ENCODE measurements at places on chromosomes 2 and 18.

DNA sequence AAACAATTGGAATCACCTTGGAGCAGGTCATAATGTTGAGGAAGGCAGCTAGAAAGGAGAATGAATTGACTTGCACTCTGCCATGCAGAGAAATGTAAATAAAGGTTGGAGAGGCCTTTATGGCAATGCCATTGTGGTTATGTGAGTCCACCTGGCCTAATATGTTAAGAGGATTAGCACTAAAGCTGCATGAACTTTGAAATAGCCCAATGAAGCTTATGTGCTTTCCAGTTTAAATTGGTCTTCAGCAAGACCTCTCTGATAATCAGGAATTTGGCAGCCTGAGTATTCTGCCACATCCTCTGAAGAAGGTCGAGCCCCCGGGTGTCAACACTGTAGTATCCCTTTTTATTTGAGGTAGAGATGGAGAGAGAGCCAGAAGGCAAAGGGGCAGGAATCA is 464.9 kb downstream of the CDH2 start:
- DNase-seq = peak; percentile 51

DNA sequence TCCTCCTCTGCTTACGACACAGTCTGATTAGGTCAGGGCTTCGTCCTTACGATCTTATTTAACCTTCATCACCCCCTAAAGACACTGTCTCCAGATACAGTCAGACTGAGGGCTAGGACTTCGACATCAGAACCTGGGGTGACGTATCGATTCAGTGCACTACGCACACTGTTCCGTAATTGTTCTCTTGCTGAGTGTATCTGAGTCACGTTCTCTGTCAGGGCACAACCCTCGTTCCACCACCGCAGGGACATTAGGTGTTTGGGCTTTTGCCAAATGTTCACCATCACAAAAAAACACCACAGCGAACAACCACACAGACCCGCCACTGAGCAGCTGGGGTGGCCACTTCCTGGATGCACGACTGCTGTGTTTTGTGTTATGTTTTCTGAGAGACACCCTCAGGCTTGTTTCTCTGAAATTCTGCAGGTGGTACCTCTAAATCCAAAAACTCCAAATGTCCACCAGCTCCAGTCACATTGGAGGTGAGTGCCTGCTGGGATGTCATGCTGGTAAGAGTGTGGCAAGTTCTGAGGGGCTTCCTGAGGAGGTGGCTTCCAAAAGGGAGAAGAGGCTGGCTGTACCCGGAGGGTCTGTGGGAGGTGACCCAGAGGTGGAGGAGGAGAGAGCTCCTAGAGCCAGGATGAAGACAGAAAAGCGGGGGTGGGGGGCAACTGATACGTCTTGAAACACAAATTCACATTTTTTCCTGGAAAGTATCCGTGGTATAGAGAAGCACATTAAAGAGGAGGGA is 66.6 kb downstream of the ADNP2 start:
- DNase-seq = no peak

- DNase-seq = no peak
These were observed 180.3 kb downstream of the GCA start for GRCh38 chr2:162524192-162524591.

GRCh38 chr18:50162486-50163304 is 32.3 kb downstream of the MYO5B start:
- no peak for DNase-seq

DNA sequence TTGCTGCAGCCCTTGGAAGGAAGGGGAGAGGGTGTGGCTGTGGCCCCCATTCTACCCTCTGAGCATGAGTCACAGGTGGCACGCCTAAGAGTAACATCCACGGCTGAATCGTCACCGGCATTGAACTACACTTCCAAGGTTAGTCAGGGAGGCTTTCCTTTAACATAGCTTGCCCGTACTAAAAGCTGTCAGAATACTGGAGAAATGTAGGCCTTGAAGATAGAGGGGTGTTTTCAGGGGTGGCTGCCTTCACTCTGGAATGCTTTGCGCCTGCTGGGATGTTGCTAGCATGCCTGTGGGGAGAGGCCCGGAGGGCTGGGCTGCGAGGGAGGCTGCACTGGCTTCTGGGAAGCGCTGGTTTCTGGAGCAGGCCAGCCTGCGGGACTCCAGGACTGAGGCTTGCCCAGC is 333.7 kb downstream of the AGAP1 start:
- no peak for DNase-seq

GRCh38 chr18:23515911-23516546 is 12.7 kb downstream of the RMC1 start:
- peak; percentile 80 for DNase-seq

DNA sequence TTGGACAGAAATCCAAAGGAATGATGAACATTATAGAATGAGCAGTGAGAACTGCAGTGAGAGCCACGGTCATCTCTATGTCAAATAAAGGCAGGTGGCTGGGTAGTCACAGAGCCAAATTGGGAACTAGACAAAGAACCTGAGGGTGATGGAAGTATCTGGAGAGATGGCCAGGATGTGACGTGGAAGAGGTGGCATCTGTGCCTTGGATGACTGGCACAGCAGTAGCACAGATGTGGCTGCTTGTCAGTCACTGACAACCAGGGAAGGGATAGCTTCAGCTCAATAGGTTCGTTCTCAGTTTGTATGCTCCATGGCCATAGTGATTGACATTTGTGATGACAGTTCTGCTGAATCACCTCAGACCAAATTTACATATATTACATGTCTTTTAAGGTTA is 172.3 kb downstream of the PARD3B start:
- DNase-seq = no peak

DNA sequence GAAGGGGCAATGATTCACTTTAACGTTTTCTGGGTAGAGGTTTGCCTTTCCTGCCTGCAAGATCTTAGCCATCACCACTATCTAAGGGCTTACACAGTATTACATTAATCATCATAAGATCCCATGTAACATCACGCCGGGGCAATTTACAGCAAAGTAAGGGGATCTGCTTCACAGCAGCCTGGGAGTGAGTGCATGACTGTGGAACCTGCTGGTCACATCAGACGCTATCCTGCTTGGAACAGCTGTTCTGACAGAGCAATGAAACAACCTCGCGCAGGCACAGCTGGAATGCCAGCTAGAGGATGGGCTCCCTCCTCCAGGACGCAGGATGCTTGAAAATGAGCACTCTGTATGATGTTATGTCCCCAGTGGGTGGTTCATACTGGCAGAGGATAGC is 89.0 kb downstream of the AOX1 start:
- DNase-seq = no peak

DNA sequence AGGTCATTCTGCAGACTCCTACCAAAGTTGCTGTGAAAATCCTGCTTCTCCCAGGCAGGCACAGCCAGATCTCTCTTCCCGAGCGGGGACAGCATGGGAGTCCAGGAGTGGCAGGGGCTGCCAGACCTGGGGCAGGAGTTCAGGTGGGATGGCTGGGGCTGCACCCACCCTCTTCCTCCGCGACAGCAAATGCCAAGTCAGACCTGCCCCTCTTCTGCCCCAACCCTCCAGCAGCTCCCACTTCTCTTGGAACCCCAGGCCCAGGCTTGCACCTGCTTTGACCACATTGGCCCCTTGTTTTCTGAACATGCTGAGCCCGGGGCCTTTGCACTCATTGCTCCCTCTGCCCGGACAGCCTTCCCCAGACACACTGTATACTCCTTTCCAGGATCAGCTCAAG is 288.2 kb upstream of the HS6ST1 start:
- no peak for DNase-seq

Measured in ecto neural progenitor cell (in vitro differentiated cells).